Kidney (tissue), 22 donors: ENCODE measurements at places on chromosomes 11 and 22. TPM values are rescaled to one million over a fixed set of nuclear protein-coding genes. Genes with fewer than 3 reads are reported as not detected.
A peak's percentile ranks its signal among the peaks of the same experiment; 100 is the strongest.

PGM2L1 gene
- total RNA-seq, result 11.5 TPM

IGLL1 gene
- total RNA-seq, result not detected

KRTAP5-4 gene
- not detected for total RNA-seq

DNA sequence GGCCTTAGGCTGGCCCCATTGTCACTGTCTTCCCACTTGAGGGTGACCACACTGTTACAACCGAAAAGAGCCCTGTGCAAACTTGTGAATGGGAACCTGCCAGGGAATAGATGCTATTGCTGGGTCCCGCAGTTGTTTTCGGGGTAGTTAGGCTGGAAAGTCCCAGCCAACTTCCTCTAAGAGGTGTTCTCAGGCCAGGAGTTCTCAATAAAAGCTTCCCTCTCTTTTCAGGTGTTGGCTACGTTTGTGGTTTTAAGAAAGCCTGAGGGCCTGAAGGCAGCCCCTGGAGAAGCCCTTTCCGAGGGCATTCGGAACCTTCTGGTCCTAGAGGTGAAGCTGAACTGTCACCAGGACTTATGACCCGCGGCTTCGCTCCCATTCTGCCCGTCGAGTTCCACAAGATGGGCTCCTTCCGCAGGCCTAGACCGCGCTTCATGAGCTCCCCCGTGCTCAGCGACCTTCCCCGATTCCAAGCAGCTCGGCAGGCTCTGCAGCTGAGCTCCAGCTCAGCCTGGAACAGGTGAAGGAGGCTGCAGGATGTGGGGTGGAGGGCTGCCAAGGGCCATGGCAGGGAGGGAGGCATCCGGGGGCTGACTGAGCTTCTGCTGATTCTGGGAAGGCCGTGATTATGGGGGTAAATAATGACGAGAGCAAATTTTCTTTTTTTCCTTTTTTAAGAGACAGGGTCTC, 104.8 kb downstream of the PRR5L start:
- H3K27me3 ChIP-seq, result no peaks in the 10 kb centered on the region
- H3K27ac ChIP-seq, result no peak overlapping the region
- no peak for DNase-seq
- peaks cover 3% of the 10 kb centered on the region for H3K36me3 ChIP-seq
- H3K4me1 ChIP-seq, result no peaks in the 10 kb centered on the region

DNA sequence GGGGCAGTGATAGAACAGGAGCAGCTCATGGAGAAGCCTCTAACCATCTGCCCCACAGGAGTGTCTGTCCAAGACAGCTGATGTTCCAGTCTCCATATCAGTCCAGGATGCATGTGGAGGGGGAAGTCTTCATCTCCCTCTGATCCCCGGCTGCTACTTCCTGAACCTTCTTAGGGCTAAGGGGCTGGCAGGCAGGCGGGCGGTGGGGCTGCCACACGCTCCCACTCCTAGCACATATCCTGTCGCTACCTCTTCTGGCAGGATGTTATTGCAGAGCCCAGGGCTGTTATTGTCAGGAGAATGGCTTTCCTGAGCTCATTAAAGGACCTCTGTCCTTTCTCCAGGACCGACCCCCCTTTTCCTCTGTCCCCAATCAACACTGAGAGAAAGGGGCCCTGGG, 25.4 kb downstream of the LRRC55 start:
- H3K36me3 ChIP-seq, result no peaks in the 10 kb centered on the region
- H3K4me1 ChIP-seq, result no peaks in the 10 kb centered on the region
- no peak for DNase-seq
- no peak overlapping the region for H3K27ac ChIP-seq
- H3K27me3 ChIP-seq, result peaks cover 2% of the 10 kb centered on the region
- H3K4me3 ChIP-seq, result no peak overlapping the region

DNA sequence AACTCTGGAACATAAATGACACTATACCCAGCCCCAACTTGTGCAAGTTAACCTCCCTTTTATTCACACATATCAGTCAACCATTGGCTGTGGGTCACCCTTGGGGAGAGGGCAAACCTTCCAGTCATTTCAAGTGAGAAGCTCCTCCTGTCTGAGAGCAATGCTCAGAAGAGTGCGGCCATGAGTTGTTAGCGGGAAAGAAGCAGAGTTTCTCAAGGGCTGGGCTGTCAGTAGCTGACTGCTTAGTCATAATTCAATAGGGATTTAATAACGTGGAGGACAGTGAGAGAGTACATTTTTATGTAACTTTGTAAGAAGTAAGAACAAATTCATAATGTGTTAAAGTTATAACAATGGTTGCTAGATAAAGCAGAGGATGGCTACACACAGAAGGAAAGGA, 5.1 kb downstream of the PATE2 start:
- no peaks in the 10 kb centered on the region for H3K27me3 ChIP-seq
- H3K36me3 ChIP-seq, result no peaks in the 10 kb centered on the region
- H3K4me1 ChIP-seq, result no peaks in the 10 kb centered on the region
- H3K27ac ChIP-seq, result no peak overlapping the region
- no peak overlapping the region for H3K4me3 ChIP-seq
- DNase-seq, result no peak

- no peaks in the 10 kb centered on the region for H3K36me3 ChIP-seq
- H3K27me3 ChIP-seq, result no peaks in the 10 kb centered on the region
- H3K27ac ChIP-seq, result peak overlapping the region; percentile 53
- H3K4me1 ChIP-seq, result peaks cover 11% of the 10 kb centered on the region
- DNase-seq, result no peak
- H3K4me3 ChIP-seq, result peak overlapping the region; percentile 95
Measured at GRCh38 chr11:67606093-67606491, 644 bp upstream of the NDUFV1 start.

- H3K4me3 ChIP-seq, result peak overlapping the region; percentile 13
- H3K36me3 ChIP-seq, result no peaks in the 10 kb centered on the region
- peaks cover 39% of the 10 kb centered on the region for H3K4me1 ChIP-seq
- DNase-seq, result no peak
Measured at GRCh38 chr11:119374632-119375336, 6.7 kb downstream of the USP2 start.
